ENCODE measurements at places on chromosomes 11 and 22. TPM values are rescaled to one million over a fixed set of nuclear protein-coding genes. Genes with fewer than 3 reads are reported as not detected.

The PTDSS2 gene
- 28.6 TPM for polyA plus RNA-seq

DNA sequence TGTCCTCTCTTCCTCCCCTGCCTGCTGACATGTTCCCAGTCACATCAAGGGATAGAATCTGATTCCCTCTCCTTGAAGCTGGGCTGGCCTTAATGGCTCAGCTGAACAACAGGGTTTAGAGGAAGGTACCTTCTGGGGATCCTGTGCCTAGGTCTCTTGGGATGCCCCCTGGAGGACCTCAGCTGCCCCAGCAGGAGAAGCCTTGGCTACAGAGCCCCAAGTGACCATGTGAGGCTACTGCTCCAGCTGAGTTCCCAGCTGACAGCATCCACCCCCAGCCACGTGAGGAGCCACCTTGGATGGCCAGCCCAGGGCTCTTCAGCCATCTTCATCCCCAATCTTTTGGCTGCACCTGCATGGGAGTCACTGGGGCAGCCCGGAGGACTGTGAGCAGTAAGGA, 1499.3 kb downstream of the TBC1D22A start:
- no peaks in the 10 kb centered on the region for H3K36me3 ChIP-seq
- H3K4me3 ChIP-seq: no peak overlapping the region
- peaks cover 8% of the 10 kb centered on the region for H3K27me3 ChIP-seq
- DNase-seq: no peak

The PATE4 gene
- polyA plus RNA-seq: not detected

The RIMBP3C gene
- polyA plus RNA-seq: not detected

- DNase-seq: no peak
- H3K4me3 ChIP-seq: no peak overlapping the region
- no peaks in the 10 kb centered on the region for H3K27me3 ChIP-seq
- H3K4me1 ChIP-seq: peaks cover 20% of the 10 kb centered on the region
- no peak overlapping the region for H3K27ac ChIP-seq
- no peaks in the 10 kb centered on the region for H3K36me3 ChIP-seq
Measured at GRCh38 chr22:27298742-27299141, 502.8 kb downstream of the MN1 start.

Measured in SK-N-SH (cell line).